ENCODE measurements at places on chromosomes 1 and 21.

GRCh38 chr1:233034836-233035235, 84.4 kb downstream of the NTPCR start:
- DNase-seq = no peak

GRCh38 chr1:111747282-111747734, 8.1 kb upstream of the INKA2 start:
- peak; percentile 83 for DNase-seq

GRCh38 chr1:166947398-166948043, 27.8 kb downstream of the ILDR2 start:
- DNase-seq = peak; percentile 13

DNA sequence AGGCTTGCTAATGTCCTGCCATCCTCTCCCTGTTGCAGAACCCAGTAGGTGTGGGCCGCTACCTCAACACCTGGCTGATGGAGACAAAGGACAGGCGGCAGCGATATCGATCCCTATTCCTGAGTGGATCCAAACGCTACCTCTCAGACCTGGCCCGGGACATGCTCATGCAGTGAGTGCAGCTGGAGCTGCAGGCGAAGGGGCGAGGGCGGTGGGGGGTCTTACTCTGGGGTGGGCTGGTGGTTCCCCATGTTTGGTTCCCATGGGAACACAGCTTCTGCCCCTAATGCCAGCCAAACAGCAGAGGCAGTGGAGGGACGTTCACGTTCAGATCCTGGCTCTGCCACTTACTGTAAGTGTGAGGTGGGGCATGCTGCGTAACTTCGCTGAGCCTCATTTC, 15.8 kb upstream of the TTC22 start:
- DNase-seq = no peak

DNA sequence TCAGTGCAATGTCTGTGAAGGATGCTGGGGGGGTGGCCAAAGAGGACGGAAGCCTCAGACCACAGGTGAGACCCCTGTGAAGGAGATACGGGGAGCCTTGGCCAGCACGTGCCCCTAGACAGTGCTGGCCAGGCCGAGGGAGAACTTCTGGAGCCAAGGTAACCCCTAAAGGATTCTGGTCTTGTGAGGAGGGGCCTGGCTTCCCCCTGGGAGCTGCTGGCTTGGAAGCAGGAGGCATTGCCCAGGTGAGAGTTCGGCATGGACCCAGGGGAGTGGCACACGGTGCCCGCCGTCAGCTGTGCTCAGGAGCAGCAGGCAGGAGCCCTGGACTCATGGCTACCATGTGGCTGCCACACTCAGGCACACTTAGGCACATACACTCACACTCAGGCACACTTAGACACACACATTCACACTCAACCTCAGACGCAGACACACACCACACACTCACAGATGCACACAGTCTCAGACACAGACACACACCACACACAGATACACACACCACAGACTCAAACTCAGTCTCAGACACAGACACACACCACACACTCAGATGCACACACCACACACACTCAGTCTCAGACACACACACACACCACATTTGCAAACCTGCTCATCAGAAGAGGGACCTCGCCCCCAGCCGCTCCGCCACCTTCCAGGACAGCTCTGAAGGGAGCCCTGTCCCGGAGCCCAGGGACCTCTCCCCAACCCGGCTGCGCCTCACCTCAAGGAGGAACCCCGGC, 1.1 kb upstream of the COL6A2 start:
- no peak for DNase-seq

- DNase-seq = no peak
Measured at GRCh38 chr1:1666526-1666925, 7.7 kb upstream of the CDK11B start.

DNA sequence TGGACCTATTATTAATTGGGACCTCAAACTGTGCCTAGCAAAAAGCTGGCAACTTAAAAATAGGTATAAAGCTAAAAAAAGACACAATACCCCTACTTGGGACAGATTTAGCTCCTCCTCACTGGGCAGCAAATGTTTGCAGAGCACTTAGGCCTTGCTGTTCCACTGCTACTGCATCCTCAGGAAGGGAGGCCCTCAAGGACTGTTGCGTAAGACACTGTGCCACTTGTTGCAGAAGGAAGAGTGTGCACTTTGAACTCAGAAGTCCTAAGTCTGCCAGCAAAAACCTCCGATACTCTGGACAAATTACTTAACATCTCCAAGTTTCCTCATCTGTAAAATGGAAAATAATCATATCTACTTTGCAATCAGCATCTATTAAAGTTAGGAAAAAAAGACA, 322.9 kb downstream of the BARHL2 start:
- no peak for DNase-seq

DNA sequence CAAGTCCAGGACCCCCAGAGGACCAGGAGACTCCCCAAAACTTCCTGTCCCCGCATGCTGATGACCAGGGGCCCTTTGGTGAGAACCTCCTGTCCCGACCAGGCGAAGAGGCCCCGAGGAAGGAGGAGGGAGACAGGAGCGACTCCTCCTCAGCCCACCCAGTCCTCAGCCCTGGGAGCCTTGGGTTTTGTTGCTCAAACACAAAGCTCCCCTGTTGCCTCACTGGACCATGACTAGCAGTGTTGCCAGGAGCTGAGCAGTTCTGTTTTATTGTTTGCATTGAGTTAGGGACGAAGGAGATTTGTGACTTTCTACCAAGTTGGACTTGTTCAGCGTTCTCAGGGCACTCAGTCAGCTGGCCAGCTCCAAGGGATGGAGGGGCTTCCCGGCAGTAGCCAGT, 10.0 kb downstream of the UMODL1 start:
- no peak for DNase-seq

DNA sequence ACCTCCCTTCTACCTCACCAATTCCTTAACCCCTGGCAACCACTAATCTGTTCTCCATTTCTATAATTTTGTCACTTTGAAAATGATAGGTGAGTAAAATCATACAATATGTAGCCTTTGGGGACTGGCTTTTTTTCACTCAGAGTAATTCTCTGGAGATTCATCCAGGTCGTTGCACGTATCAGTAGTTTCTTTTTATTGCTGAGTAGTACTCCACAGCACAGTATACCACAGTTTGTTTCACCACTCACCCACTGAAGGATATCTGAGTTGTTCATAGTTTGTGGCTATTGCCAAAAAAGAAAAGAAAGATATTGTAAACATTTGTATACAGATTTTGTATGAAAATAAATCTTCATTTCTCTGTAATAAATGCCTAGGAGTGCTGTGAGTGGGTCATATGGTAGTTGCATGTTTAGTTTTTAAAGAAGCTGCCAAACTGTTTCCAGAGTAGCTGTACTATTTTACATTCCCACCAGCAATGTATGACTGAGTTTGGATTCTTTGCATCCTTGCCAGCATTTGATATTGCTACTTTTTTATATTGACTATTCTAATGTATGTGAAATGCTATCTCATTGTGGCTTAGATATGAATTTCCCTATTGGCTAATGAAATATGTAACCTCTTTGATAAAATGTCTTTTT, 3.7 kb downstream of the CHD1L start:
- DNase-seq = no peak

GRCh38 chr1:204377800-204378668, 18.3 kb upstream of the PLEKHA6 start:
- DNase-seq = peak; percentile 32

Data from NCI-H446 (cell line).